Activated B cell treated with CpG ODN at 0.5 μM for 24 hours (primary cell): ENCODE measurements at places on chromosomes 2 and 18.
A peak's percentile ranks its signal among the peaks of the same experiment; 100 is the strongest.

DNA sequence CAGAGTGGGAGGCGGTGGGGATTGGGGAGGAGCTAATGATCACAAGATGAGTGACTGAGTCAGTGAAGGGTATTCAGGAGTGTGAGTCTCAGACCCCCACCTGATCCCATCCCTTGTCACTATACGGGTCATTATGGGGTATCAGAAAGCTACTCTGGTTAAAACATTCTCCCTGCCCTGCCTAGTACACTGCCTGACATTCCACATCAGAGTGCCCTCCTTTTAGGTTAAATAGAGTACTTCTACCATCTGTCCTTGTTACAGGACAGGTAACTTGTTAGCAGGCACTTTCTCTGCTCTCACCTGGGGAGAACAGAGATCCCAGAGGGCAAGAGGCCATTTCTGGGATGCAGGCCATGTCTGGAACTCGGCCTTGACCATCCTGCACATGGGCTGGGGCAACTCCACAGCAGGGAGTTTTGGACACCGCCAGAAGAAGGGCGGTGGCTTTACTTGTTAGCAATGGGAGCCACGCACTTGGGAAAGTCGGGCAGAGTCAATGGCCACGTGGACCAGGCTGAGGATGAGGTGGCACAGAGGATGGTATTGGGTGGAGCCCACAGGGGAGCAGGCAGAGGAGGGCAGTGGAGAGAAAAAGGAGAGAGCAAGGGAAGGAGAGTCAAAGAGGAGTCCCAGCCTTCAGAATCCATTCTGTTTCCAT, 98.5 kb downstream of the CELF4 start:
- H3K4me3 ChIP-seq = no peak overlapping the region
- no peaks in the 10 kb centered on the region for H3K27me3 ChIP-seq
- no peak overlapping the region for H3K27ac ChIP-seq
- DNase-seq = no peak
- H3K4me1 ChIP-seq = no peaks in the 10 kb centered on the region
- no peaks in the 10 kb centered on the region for H3K36me3 ChIP-seq

GRCh38 chr2:213016166-213016983, 135.0 kb downstream of the IKZF2 start:
- H3K27me3 ChIP-seq = no peaks in the 10 kb centered on the region
- H3K27ac ChIP-seq = peak overlapping the region; percentile 85

DNA sequence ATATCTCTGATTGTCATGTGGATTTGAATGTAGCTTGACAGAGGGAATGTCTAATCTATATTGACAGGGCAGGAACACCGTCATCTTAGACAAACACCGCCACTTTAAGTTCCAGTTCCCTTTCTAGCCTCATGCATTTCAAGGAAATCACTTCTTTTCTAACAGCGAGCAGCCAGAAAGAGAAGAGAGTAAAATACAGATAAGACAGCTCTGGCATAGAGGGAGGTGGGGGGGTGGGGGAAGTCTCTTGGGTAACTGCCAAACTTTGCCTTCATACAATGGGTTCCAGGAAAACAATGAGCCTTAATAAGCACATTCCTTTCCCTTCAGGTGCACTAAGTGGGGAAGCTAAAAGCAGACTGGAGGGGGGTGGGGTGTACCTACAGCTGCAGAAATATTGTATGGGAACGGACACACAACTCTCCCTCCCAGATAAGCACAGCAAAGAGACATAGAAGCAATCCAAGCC, 37.2 kb downstream of the CASP10 start:
- no peak for DNase-seq
- H3K27me3 ChIP-seq = no peaks in the 10 kb centered on the region
- no peak overlapping the region for H3K4me3 ChIP-seq
- peaks cover 40% of the 10 kb centered on the region for H3K36me3 ChIP-seq
- H3K27ac ChIP-seq = peak overlapping the region; percentile 47

GRCh38 chr2:66682476-66682875, 247.6 kb downstream of the MEIS1 start:
- no peak for DNase-seq
- H3K4me3 ChIP-seq = no peak overlapping the region
- no peaks in the 10 kb centered on the region for H3K4me1 ChIP-seq
- no peaks in the 10 kb centered on the region for H3K36me3 ChIP-seq
- peaks cover 2% of the 10 kb centered on the region for H3K27me3 ChIP-seq
- H3K27ac ChIP-seq = no peak overlapping the region

- no peaks in the 10 kb centered on the region for H3K27me3 ChIP-seq
- DNase-seq = no peak
- no peaks in the 10 kb centered on the region for H3K36me3 ChIP-seq
- H3K4me3 ChIP-seq = no peak overlapping the region
- H3K27ac ChIP-seq = no peak overlapping the region
Observed at GRCh38 chr18:21393986-21394385, 152.0 kb downstream of the GREB1L start.

DNA sequence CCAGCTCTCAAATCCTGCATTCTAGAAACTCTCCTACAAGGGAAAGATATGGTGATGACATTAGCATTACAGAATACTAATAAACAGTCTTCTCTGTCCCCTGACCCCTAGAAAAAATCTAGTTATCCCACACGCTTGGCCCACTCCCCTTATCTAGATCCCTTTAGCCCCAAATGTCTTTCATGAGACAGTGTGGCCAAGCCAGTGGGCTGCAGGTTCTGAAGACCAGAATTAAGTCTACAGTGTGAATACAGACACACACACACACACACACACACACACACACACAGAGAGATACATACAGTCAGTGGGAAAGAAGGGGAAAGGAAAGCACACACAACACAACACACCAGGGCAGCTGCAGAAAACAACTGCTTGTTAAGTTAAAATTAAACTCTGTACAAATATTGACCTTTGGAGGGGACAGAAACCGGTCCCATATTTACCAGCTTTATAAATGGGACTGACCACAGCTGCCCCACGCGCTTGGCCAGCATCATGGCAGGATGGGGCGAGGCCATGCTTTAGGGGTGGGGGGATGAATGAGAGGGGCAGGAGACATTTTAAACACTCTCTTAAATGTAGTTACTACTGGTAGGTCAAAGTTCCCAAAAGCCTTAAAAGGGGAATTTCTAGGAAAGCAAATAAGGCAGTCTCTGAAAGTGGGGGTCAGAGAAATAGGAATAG, 49.1 kb downstream of the NHEJ1 start:
- no peak overlapping the region for H3K4me3 ChIP-seq
- H3K4me1 ChIP-seq = no peaks in the 10 kb centered on the region
- no peak for DNase-seq
- no peaks in the 10 kb centered on the region for H3K27me3 ChIP-seq
- H3K36me3 ChIP-seq = peaks cover 18% of the 10 kb centered on the region
- H3K27ac ChIP-seq = no peak overlapping the region

DNA sequence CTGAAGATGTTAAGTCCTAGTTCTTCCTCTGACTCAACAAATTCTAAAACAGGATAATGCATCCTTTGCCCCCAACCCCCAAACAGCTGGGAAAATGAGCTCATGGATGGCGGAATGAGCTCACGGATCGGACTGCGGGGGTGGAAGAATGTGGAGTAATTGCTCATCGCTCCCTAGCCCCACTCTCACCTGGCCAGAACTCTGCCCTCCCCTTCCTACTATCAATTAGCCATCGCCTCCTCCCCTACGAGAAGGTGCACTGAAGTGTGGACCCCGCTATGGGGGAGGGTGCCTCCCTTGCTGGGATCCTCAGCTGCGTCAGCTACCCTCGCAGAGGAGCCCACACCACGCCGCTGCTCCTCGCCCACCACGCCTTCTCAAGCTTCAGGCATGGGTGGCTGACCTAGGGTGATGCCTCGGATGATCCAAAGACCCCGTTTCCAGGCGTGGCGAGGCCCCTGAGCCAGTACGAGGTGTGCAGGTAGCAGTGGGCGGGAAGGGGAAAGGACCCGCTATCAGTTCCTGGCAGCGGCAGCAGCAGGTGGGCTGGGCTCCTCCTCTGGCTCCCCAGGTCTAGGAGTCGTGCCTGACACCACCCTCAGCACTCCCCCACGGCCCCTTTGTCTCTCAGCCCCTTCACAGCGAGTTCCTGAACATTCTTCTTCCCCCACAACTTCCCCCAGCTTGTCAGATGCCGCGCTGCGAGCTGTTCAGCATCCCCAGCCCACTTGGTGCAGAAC, 82.1 kb upstream of the POMC start:
- peak overlapping the region; percentile 37 for H3K27ac ChIP-seq
- H3K4me3 ChIP-seq = peak overlapping the region; percentile 76
- DNase-seq = no peak
- H3K4me1 ChIP-seq = peaks cover 29% of the 10 kb centered on the region
- peaks cover 36% of the 10 kb centered on the region for H3K36me3 ChIP-seq

DNA sequence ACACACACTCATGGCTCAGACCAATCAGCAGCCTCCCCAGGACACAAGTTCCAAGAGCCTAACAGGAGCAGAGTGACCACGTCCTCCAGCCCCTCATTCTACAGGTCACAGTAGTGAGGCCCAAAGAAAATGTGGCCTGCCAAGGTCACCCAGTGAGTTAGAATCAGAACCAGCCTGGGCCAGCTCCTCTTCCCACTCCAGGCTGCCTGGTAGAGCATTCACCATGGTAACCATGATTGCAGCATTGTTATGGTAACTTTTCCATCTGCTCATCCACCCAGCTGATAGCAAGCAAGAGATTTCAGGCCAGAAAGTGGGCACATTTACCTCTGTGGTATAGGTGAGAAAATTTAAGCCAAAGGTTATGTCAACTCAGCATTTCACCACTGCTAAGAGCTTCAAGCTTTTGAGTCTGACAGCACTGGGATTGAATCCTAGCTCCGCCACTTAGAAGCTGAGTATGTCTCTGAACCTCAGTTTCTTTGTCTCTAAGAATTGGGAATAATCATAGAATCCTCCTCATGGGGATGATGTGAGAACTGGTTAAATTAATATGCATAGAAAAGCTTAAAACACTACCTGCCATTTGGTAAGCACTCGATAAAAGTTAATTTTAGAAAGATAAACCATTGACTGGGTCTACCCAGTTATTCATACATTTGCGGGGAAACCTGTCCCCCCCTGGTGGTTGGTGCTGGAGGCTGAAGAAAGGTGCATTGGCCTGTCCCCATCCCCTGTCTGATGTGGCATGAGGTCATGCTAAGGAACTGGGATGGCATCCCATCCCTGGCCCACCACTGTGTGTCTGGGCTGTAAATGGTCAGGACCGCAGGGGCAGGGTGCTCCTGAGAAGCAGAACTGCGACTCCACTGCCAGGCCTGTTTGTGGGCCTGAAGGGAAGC, 181.5 kb downstream of the KLHL29 start:
- H3K4me1 ChIP-seq = no peaks in the 10 kb centered on the region
- H3K4me3 ChIP-seq = no peak overlapping the region
- no peaks in the 10 kb centered on the region for H3K36me3 ChIP-seq
- no peaks in the 10 kb centered on the region for H3K27me3 ChIP-seq

DNA sequence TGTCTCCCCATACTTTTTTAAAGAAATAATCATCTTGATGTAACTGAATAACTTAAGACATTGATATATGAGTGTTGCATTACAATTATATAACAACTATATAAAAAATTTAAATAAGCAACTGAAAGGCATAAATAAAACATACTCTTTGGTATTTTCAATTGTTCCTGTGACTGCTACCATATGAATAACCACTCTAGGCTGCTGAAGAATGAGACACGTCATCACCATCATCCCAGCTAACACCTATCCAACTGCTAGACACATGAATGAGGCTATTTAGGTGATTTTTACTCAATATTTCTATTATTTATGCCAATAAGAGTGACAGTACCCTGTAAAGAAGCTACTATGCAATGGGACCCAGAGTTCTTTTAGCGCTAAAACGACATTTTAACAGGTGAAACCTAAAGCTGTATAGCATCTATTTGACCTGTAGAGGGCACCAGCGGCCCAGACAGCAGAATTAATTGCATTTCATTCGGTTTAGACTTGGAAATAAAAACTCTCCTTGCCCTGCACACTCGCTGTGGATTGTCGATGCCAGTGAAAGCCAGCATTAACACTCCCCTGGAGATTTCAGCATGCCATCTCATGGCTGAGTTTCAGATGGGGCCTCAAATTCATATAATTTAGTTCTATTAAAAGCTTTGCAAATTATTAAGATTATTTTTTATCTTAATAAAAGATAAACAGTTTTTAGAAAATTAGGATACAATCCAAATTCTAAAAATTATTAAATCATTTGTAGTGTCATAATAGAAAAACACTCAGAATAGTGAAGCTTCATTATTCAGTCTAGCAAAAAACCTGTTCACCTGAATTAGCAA, 89.4 kb upstream of the MAP2 start:
- H3K4me1 ChIP-seq = no peaks in the 10 kb centered on the region
- no peak overlapping the region for H3K27ac ChIP-seq
- no peaks in the 10 kb centered on the region for H3K36me3 ChIP-seq
- H3K4me3 ChIP-seq = no peak overlapping the region
- DNase-seq = no peak

- no peaks in the 10 kb centered on the region for H3K27me3 ChIP-seq
- peaks cover 12% of the 10 kb centered on the region for H3K36me3 ChIP-seq
- no peak for DNase-seq
- peaks cover 1% of the 10 kb centered on the region for H3K4me1 ChIP-seq
- H3K4me3 ChIP-seq = no peak overlapping the region
Observed at GRCh38 chr2:63488118-63488713, 100.1 kb downstream of the WDPCP start.

DNA sequence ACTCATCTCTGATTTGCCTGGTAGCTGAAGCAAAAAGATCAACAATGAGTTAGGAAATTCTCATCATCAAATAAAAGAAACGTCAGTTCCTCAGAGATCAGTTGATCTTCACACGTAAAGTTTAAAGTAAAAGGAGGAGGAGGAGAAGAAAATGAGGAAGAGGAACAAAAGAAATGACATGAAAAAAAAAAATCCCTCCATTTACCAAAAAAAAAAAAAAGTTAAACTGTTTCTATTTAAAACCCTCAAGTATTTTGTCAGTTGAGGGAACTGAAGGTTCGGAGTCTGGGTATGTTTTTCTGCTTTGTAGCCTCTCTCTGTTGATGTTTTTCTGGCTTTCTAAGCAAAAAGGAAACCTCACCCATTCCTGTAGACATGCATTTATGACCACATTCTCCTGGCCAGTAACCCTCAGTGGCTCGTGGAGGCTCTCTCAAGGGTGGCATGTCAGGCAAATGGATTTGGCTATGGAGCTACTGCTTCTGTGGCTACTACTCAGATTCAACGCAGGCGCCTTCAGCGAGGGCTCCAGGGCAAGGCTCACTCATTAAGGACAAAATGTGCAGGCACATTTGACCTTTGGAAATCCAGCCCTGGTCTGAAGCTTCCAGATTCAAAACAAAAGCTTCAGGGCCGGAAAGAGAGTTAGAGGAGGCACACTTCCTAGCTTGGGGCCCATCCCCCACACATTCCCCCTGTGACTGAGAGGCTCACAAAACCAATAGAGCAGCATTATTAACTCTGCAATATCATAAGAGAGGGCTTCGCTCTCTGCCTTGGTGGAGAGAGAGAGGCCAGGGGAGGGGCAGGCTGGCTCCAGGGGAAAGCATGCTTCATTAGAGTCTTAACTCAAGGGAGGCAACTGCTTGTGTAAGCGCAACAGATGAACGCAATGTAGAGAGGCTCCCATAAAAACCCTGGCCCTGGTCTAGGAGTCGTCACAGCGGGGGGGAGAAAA, 22.3 kb downstream of the KLF7 start:
- peak overlapping the region; percentile 92 for H3K27ac ChIP-seq
- H3K4me1 ChIP-seq = peaks cover 61% of the 10 kb centered on the region
- H3K27me3 ChIP-seq = no peaks in the 10 kb centered on the region
- H3K4me3 ChIP-seq = peak overlapping the region; percentile 52
- peak; percentile 34 for DNase-seq
